ENCODE measurements at places on chromosomes 11 and 22.

DNA sequence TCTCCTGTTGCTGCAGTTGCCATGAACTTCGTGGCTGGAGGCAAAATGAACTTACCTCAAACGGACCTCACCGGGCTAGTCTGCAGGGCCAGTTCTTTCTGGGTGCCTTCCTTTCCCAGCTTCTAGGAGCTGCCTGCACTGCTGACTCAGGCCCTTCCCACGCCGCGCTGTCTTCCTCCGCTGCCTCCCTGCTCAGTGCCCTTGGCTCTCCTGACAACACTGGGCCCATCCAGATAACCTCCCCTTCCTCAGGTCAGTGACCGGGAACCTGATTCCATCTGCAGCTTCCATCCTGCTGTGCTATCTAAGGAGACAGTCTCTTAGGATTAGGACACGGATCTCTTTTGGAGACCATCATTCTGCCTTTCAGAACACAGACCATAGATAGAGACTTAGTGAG, 19.3 kb downstream of the MOB2 start:
- DNase-seq: no peak

DNA sequence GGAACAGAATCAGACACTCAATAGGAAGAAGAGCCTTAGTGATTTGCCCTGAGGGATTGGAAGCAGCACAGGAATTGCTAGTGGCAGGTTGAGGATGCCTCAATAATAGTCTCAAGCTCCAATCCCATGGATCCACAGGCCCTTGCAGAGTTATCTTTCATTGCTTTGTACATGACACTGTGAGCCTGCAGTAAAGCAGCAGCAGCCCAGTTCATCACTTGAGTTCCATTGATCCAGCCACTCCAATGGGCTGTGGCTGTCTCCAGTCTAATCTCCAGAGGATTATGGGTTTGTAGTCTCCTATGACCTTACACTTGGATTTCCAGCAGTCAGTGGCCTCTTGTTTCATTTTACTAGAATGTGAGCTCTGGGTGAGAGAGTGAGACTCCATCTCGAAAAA, 45.4 kb downstream of the AAMDC start:
- no peak for DNase-seq

DNA sequence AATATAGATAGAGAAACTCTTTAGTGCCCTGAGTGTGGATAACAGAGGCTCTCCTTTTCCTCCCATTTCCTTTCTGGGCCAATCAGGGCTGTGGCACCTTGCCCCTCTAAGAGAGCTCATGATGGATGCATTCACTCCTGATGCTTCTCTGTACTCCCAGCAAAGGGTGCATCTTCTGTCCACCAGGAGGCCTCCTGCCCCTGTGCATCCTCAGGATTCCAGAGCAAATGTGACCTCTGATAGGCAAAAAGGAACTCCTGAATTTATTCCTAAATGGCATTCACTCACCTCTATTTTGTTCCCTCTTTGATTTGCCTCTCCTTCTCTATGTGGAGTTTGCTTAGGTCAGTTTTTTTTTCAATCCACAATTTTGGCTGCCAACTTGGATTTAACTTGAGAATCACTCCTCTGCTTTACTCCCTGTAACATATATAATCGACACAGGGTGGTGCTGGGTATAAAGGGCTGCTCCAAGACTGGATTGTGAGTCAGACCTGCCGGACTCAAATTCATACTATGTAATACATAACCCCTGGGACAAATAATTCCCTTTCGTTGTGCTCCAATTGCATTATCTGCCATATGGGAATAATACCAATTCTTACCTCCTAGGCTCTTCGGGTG, 1.1 kb upstream of the MRGPRX4 start:
- DNase-seq: no peak

GRCh38 chr11:115672412-115672811, 168.2 kb upstream of the CADM1 start:
- no peak for DNase-seq

DNA sequence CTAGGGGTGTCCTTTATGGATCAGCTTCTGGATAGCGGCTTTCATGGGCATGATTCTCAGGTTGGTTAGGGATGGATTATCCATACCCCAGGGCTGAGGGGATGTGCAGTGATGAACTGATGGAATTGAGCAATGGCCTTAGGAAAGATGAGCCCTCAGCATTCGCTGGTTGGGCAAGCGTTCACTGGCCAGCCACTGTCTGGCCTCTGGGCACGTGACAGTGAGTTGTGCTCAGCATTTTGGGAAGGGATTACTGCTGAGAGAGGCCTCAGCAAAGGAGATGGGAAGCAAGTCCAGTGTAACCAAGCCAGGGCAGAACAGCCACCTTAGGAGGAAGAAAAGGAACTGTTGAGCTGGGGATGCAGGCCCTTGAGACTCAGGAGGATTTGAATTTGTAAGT, 17.4 kb downstream of the UBASH3B start:
- no peak for DNase-seq

GRCh38 chr11:3199537-3200295, 18.9 kb downstream of the MRGPRG start:
- no peak for DNase-seq

DNA sequence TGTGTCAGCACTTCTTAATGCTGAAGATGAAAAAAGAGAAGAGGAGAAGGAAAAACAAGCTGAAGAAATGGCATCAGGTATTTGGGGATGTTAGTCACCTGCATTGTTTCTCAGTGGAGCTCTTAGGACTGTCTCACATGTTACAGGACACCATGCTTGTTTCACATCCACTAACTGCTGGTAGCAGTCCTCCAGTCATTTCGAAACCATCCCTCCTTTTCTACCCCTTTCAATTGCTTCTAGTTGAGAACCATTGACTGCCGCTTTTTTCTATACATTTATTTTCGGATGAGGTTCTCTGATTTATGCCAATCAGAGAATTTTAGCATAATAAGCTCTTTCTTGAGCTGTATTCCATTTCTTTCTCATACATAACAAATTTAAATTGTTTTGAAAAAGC, 21.5 kb downstream of the BIRC2 start:
- no peak for DNase-seq

- DNase-seq: no peak
Observed at GRCh38 chr11:118980191-118980881, 8.8 kb downstream of the FOXR1 start.

GRCh38 chr11:117092951-117093590, 5.2 kb downstream of the SIK3 start:
- no peak for DNase-seq

- DNase-seq: no peak
Observed at GRCh38 chr22:46448333-46448732, 89.1 kb downstream of the CELSR1 start.

Measured in esophagus squamous epithelium (tissue), 5 donors.